CD4-positive, alpha-beta T cell treated with Interleukin-17A for 1 hour (primary cell): ENCODE measurements at places on chromosomes 4 and X.

DNA sequence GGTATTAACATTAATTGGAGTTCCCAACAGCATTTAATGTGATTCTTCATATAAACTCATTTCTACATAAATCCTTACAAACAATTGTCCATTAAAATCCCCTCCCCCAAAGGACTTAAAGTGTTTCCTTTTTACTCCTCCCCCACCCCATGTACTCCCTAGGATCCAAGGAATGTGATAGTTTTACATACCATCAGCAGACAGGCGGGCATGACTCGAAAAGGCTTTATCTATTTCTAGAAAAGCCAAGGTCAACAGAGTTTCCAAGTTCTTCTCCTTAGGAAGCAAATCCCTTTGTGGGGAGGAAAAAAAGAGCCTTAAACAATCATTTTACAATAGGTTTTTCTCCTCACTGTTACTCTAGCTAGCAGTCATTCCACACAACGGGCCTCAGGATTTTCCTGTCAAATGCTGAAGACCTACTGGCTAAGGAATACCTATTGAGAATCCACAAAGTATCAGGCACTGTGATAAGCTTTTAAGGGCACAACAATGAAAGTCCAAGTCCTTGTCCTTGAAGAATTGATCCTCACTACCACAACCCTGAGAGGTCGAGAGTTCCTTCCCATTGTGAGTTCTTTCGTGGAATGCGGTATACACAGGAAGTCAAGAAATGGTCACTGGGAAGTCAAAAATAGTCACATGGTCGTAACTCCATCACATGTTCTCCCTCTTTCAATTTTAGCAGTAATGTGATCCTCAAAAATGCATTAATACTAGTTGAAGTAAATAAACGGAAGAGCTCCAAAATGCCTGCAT, 7.2 kb downstream of the PPM1K start:
- no peak for DNase-seq

DNA sequence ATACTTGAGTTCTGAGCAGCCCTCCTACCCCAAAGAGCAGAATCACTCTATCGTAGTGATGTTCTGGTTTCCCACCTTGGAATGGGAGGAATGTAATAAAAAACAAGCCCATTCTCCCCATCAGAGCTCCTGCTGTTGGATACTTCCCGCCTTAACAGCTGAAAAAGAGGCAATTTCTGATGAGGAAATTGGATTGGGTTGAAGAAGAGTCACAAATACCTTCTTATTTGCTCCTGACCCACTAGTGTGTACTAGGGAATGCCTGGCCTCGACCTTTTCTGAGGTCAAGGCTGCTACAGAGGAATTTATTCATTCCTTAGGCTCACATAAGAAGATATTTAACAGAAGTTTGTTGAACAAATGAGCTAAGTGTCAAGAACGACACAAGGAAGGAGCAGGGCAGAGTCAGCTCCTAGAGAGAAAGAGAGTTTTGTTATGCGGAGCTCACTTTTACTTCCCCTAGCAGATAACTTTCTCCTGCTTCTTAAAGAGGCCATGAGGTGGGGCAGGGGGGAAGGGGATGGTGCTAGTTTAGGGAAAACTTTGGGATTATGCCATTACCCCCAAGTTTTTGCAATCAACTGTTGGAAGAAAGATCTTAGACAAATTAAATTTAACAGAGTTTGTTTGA, 273.8 kb upstream of the CLNK start:
- DNase-seq, result no peak

DNA sequence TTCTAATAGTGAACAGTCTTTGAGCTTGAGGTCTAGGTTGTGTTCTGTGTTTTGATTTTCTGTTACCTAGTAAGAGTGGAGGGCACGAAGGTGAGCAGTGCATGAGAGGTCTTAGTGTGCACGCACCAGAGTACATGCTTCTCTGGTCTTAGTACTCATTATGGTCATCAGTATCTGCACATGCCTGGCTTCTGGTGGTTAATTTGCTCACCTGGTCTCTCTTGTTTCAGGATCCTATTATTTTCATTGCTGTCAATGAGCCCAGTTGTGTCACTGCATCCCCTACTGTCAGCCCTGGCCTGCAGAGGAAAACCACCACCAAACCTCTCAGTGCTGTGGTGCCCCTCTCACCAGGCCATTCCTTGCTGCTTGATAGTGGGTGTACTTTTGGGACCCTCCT, 54.8 kb downstream of the NSUN7 start:
- no peak for DNase-seq

DNA sequence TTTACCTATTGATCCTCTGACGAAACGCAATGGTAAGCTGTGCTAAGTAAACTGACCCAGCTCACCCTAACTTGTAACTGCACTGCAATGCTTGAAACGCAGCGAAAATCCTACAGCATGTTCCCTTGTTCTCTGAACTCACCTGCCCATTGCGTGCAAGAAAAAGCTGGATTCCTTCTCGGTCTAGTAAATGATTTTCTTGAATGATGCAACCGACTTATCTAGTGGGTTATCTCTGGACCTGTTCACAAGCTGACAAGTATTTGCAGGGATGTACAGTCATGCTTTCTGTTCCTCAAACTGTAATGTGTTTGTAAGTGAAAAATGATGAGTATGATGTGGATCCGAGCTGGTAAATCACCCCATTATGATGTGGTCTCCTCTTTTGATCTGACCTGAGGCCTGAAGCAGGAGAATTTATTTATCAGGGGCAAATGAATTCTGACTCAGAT, 140.1 kb downstream of the BTC start:
- no peak for DNase-seq

DNA sequence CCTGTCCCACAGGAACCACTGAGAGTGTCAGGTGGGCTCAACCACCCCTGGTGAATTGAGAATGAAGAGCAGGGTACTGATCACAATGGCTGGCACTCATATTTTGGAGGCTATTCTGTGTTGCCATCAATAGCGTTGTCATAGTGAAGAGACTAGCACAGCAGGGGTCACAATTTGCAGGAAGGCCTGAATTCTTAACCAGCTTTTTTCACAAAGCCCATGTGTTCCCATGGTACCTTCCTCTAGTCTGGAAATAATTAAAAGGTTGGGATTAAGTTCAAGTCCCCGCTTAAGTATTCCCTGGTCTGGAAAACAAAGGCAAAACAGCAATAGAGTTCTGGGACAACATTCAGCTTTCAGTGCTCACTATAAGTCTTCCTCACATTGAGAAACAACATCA, 1051.7 kb downstream of the C4orf33 start:
- no peak for DNase-seq

DNA sequence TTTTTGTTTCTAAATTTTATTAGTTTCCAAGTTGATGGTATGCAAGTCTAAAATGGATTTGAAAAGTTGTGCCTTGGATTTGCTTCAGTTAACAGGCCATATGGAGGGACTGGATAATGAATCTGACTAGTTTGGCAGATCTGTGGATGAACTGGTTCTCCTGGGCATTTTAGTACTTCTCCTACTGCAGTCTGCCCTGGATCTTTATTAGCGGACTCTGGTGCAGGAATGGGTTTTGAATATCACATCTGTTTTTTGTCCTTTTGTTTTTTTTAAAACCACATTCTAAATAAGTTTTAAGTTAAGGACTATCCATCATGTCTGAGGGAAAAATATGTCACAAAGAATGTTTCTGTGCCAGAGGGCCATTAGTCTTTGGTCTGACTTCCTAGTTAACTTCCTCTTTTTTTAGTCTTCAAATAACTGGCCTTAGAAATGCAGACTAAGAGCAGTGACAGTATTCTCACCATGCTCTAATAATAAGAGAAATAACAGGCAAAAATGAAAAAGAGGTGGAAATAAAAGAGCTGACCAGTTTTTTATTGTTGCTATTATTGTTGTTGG, 13.9 kb upstream of the DCK start:
- no peak for DNase-seq

DNA sequence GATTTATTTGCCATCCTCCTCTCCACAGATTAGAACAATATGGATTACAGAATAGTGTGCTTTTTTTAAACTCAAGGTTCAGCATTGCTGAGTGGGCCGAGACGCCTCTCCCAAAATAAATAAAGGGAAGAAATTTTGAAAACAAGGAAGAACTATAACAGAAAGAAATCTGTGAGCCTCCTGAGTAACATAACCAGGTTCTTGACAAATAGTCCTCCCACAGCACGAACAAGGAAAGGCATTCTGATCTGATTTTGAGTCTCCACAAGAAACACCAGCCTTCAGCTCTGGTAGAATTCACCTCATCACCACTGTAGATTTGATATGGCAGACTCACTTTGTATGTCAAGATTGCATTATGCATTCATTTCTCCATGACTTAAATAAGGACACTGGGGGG, 173.6 kb downstream of the HHIP start:
- no peak for DNase-seq

DNA sequence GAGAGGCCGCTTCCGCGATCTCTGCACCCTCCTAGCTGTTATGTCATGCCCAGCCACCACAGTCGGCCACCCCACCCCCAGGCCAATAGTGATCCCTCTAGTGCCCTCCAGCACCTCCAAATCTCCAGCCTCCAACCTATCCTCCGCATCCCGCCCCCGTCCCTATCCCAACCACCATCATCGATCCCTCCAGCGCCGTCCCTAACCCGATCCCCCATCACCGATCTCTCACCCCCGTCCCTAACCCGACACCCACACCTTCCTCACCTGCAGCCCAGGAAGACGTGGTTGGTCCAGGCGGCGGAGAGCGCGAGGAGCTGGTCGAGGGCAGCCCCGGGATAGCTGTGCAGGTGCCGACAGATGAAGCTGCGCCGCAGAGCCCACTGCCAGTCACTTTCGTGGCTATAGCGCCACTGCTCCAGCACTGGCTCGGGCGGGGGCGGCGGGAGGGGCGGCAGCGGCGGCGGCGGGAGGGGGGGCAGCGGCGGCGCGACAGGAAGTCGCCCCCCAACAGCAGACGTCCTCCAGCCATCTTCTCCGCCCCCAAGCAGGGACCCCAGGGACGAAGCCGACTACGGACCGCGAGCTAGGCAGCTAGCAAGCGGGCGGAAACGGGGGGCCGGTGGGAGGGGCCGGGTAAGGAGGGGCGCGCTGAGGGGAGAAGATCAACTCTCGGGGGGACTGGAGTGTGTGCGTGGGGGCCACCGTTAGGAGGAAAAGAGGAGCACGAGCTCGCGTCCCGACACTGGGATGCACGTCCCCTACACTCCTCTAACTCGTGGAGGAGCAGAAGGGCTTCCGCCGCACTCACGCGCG, 552 bp downstream of the NKRF start:
- DNase-seq, result peak; percentile 57

DNA sequence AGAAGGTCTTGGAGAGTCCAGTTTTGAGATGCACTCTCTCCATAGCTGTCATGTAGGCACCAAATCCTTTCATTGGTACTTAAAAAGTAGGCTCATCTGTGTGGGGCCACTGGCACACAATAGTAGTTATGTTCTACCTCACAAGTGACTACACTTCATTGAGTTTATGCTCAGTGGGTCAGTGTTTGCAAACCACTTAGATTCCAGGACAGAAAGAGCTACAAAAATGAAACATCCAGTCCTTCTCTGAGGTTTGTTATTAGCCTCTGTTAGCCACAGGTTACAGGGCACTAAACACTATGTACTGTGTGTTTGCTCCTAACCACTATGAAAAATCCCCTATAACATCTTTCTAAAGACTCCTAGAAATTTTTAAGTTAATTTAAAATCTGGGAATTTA, 13.8 kb downstream of the RAB28 start:
- DNase-seq, result no peak

DNA sequence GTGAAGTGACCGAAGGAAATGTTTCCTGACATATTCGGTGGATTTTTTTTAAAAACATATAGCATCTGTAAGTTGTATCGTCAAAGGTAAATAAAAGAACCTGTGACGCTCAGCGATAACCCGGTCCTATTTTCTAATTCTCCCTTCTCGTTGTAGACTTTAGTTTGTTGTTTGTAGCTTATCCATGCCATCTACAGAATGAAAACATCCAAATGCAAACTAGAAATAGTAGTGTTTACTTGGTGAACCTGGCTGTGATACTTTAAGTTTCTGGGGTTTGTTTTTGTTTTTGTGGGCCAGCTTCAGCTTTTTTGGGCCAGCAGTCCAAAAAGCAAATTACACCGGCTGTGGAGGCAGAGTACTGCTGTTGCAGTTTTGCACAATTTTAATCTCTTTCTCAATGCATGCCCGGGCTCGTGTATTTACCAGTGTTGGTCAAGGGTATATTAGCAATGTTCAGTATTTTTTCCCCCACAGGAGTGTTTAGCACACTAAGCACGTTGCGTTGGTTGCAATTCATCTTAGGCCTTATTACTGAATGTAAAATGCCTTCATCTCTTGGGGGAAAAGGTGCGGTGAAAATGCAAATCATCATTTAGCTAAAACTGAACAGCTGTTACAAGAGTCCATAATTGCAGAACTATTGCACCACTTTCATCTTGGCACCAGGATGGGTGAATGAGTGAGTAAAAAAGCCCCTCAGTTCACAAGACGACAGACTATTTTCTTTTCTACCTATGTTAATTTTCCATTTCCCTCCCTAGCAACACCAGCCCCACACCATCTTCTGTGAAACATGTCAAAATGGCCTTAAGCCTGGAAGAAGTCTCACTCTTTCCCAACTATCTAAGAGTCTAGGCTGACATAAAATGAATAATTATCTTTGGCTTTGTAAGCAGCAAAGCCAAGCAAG, 1.7 kb upstream of the CNOT6L start:
- DNase-seq, result peak; percentile 51

DNA sequence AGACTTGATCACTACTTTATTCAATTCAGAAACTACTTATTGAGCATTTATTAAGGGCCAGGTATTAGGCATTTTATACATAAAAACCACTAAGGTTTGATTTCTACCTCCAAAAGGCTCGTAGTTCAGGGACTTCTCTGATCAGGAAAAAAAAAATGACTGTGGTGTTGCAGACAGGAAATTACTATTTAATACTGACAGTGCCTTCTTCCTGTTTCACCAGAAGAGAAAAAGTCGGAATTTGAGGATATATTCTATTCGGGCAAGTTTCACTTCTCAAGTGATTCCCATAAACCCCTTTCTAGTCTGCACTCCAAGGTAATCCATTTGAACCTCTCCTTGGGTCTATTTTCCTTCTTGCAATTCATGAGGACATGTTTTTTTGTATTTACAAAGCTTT, 15.3 kb upstream of the TASL start:
- no peak for DNase-seq

- DNase-seq, result no peak
These were observed 4.1 kb downstream of the KDR start for GRCh38 chr4:55121246-55121645.

DNA sequence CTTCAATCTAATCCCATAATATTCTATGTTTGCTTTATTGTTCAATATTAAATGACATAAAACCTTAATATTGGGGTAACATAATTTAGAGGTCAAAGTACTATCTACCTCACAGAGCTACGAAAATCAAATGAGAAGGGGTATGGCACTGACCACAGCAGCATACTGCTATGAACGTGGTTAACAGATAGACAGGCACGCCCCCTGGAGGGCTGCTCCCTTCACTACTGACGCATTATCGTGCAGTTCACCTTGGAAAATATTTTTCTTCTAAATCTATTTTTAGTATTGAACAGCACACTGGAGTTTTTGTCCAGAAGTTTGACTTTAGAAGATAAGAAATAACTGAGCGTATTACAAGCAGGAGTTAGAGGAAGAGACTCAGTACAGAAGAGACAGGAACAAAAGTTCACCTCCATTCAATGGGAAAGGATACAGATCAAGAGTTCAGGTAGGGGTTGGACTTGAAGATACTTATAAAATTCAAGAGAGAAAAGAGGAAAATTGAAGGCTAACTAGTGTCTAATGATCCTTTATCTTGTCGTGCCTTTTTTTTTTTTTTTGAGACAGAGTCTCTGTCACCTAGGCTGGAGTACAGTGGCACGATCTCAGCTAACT, 22.7 kb downstream of the MAP9 start:
- peak; percentile 28 for DNase-seq
